Lung microvascular endothelial cell (primary cell): ENCODE measurements at places on chromosomes 16 and 17. TPM values are rescaled to one million over a fixed set of nuclear protein-coding genes. Genes with fewer than 3 reads are reported as not detected.

The CCDC144A gene
- total RNA-seq = under 0.01 and 2.6 TPM in 2 replicates

DNA sequence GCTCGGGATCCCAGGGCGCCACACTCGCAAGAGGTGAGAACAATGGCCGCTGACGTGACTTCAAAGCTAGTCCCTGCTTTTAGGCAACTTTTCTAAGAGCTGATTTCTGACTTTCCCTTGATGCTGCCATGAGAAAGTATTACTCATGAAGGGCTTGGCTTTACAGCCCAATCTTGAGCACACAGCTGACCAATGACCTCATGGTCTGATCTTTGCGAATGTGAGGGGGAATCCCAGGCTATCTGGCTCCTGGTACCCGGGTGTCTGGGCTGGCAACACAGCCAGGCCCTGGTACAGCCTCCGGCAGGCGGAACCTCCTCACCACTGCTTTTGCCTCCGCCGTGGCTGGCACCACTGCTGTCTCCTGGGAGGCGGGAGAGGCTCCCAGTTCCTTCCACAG, 17.5 kb downstream of the NDUFAF8 start:
- DNase-seq = peak; percentile 34

The TEKT5 gene
- total RNA-seq = not detected in 2 replicates

DNA sequence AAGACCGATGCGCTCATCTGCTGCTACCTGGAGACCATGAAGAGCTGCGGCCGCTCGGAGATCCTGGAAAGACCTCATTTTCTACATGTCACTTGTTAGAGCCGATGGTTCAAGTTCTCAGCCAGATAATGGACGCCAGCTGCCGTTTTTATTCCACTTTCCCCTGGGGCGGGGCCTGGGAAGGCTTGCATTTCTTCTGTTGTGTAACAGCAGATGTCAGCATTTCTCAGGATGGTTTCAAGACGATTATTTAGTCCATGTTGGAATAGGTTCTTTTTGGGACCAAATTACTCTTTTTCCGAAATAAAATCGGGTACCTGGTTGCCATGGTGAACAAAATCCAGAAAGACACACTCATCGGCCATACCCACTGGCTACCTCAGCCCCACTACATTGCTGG, 1418.3 kb downstream of the CDH11 start:
- DNase-seq = no peak

The SYCE1L gene
- 2.0 and 2.8 TPM in 2 replicates for total RNA-seq

GRCh38 chr17:13197586-13197985, 179.8 kb upstream of the ELAC2 start:
- no peak for DNase-seq

DNA sequence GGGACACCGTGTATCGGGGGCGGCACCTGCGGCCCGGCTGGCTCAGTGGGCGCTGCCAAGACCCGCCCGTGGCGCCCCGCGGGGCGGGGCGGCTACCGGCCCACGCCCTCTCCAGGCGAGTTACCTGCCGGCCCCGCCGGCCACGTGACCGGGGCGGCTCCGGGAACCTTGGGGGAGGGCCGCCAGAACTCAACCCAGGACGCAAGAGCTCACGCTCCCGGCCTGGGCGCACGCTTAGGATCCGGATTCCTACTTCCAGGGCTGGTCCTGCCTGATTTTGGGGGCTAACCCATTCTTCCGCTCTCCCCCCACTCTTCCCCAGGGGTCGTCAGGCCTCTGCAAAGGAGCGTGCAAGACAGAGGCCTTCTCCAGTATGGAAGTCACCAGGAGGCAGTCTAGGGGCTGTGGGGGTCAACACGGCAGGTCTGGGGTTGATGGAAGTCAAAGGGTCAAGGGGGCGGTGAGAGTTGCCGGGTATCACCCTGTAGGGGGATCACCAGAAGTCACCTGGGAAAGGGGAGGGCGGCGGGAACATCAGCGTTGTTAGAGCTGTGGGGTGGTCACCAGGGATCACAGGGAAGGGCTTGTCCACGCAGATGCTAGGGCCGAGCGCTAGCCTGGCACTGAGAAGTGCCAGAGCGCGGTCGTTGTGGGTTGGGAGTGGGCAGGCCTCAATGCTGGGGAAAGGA, 354 bp upstream of the ESRP2 start:
- DNase-seq = no peak

GRCh38 chr16:69863401-69864281, 87.5 kb upstream of the CLEC18A start:
- no peak for DNase-seq

The KRTAP2-2 gene
- total RNA-seq = not detected in 2 replicates

The HGS gene
- 43.2 and 45.2 TPM in 2 replicates for total RNA-seq

- peak; percentile 55 for DNase-seq
Measured at GRCh38 chr16:67216612-67217490, 10.1 kb upstream of the TMEM208 start.

The HCRT gene
- total RNA-seq = not detected in 2 replicates

DNA sequence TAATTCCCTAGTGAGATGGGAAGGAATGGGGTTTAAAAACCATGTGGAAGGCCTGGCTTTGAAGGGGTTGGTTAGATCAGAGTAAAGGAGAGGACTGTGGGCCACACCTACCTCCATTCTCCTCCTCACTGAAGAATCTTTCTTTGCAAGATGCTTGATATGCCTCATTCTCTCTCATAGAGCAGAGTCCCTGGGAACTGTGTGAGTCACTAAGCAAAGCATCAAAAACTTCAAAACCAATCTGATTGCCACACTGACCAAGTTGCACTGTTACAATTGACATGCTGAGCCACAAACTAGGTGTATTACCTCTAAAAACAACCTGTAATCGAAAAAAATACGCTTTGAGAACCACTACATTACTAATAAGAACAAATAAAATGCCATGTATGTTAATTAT, 2.0 kb downstream of the TUBD1 start:
- DNase-seq = no peak
